ENCODE measurements at places on chromosomes 6 and 20. TPM values are rescaled to one million over a fixed set of nuclear protein-coding genes. Genes with fewer than 3 reads are reported as not detected.

C6orf118 gene
- not detected for polyA plus RNA-seq

ULBP3 gene
- not detected for polyA plus RNA-seq

MATN4 gene
- polyA plus RNA-seq: not detected

DDO gene
- 2.2 TPM for polyA plus RNA-seq

- DNase-seq: no peak
Observed at GRCh38 chr6:87093651-87094050, 1.3 kb downstream of the CGA start.

DNA sequence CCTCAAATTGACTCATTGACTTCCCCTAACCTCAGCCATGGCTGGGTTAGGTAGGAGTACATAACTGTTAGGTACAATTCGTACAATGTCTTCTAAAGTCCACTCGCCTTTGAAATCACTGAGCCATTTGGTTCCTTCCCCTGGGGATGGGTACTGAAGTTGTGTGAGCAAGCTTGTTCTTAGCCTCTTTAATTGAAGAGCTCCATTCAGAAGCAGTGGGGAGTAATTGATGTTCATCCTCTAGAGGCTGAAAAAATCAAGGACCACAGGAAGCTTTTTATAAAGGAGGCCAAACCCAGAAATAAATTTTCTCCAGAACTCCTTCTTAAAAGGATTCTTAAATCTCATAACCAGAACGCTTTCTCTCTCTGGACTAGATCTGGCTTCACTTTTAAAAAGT lies 60.6 kb downstream of the ANKS1A start:
- no peak for DNase-seq

- DNase-seq: peak; percentile 30
Observed at GRCh38 chr6:152356662-152357061, 280.5 kb downstream of the SYNE1 start.

PDCD2 gene
- 35.7 TPM for polyA plus RNA-seq

All from CD14-positive monocyte (primary cell).